ENCODE measurements at places on chromosomes 11 and 22.

DNA sequence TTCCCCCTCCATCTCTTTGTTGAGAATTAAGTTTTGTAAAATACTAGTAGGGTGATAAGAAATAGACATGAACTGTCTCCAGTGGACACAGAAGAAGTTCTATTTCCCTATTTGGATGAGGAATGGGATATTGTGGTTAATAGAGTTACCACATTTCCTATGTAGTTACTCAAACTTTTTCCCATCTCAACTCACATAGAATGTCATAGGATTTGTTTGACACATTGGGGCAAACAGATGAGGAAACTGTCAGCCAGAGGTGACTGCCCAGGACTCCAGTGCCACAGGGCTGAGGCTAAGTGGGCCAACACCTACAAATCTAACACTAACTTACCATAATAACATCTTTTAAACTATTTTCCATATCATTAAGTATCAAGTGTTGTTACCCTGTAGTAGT, 58.3 kb downstream of the CCDC83 start:
- DNase-seq = no peak

GRCh38 chr22:27545085-27545484, 256.5 kb downstream of the MN1 start:
- no peak for DNase-seq

DNA sequence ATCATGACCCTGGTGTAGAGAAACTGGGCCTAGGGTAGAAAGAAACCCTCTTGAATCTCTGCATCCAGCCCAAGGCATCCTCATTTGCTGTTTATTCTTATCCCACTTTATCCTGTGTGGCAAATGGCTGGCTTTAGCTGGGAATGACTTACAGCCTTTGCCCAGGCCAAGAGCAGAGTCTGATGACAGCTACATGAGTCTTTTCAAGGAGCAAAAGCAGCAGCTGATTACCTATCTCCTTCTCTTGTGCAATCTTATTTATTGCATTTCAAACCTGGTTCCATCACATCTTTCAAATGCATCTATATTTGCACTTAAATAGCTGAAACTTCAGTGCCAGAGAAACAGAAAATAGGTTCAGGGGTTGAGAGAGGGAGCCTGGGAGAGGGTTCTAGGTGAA, 26.1 kb downstream of the SYT13 start:
- no peak for DNase-seq

- DNase-seq = no peak
These were observed 160.3 kb upstream of the TMEM45B start for GRCh38 chr11:129655247-129655832.

GRCh38 chr11:105208019-105208418, 68.5 kb upstream of the CARD18 start:
- DNase-seq = no peak

GRCh38 chr22:46878191-46878948, 115.9 kb downstream of the TBC1D22A start:
- peak; percentile 9 for DNase-seq

DNA sequence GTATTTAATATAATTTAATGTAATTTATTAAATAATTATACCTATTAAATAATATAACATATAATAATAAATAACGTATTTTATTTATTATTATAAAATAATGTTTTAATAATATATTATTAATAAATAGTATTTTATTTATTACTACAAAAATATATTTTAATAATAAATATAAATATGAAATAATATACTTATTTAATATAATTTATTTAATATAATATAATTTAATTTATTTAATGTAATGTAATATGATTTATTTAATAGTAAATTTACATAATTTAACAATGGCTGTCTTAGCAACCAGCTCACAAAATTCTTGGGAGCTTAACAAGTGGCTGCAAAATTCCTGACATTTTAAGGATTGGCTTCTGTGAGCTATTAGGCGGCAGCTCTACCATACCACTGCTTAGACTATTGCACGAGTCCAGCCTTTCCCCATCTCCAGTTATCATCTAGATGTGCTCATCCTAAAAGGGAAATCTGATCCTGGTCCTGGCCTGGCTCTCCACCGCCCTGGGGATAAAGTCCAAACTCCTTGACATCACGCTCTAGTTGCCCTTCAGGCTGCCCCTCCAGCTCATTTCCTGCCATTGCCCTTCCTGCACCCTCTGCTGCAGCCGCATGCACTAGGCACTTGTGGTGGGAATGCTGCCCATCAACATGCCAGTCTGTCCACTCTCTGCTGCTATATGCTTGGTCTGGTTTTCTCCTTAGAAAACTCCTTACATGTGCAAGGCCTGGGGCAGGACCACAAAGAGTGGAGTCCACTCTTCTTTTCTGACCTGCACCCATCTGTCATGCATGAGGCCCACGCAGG, 9.8 kb downstream of the MMP20 start:
- peak; percentile 5 for DNase-seq

GRCh38 chr11:76656050-76656531, 14.5 kb downstream of the LRRC32 start:
- no peak for DNase-seq

GRCh38 chr11:18836417-18836816, 44.8 kb upstream of the PTPN5 start:
- DNase-seq = no peak

DNA sequence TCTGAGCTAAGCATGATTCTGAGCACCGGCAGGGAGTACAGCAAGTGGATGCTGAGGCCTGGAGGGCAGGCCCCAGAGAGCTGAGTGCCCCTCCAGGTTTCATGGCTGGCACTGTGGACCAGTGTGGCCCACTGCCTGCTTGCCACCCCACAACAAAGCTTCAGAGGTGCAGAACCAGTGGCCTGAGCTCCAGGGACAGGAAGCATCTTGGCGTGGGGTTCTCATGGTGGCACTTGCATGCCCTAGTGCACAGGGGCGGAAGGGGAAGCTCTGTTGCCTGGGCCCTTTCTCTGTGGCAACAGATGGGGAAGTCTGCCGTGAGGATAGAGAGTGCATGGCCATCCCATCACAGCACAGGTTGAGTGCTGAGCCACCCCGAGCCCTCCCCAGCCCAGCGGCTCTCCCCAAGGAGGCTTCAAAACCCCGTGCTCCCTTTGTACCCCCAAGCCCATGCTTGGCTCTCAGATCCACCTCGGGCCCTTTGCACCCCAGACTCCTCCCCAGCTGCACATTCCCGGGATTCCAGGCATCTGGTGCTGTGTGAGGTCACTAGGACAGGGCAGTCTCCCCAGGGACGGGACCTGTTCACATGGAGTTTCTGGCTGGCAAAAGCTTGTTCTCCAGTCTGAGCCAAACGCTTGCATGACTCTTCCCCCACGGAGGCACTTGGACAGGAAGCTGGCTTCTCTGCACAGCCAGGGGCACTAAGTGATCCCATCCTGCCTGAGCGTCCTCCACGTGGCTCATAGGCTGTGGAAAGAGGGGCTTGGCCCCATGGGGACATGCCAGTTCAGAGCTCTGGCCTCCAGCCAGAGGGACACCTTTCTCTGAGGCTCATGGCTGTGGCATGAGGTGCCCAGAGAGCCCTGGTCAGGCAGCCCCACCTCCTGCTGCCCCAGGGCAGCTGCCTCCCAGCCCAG, 4.2 kb downstream of the SLC25A1 start:
- DNase-seq = peak; percentile 68

- DNase-seq = no peak
These were observed 30.3 kb upstream of the PRR5 start for GRCh38 chr22:44671742-44672141.

GRCh38 chr11:64180891-64181290, 5.1 kb upstream of the STIP1 start:
- no peak for DNase-seq

DNA sequence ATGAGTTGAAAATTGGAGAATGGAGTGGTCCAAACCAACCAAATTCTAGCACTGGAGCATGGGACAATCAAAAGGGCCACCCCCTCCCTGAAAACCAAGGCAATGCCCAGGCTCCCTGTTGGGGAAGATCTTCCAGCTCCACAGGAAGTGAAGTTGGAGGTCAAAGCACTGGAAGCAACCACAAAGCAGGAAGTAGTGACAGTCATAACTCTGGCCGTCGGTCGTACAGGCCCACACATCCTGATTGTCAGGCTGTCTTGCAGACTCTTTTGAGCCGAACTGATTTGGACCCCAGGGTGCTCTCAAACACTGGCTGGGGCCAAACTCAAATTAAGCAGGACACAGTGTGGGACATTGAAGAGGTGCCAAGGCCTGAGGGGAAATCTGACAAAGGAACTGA, 80.5 kb upstream of the ADSL start:
- DNase-seq = no peak

- DNase-seq = no peak
These were observed 35.4 kb downstream of the CD82 start for GRCh38 chr11:44600839-44601383.

GRCh38 chr11:10414181-10414580, 40.9 kb upstream of the AMPD3 start:
- DNase-seq = no peak

GRCh38 chr11:6129635-6130034, 22.2 kb downstream of the OR56B4 start:
- no peak for DNase-seq

GRCh38 chr11:85903406-85903805, 48.2 kb downstream of the CCDC83 start:
- no peak for DNase-seq

GRCh38 chr22:23053912-23054530, 16.3 kb upstream of the GNAZ start:
- no peak for DNase-seq

DNA sequence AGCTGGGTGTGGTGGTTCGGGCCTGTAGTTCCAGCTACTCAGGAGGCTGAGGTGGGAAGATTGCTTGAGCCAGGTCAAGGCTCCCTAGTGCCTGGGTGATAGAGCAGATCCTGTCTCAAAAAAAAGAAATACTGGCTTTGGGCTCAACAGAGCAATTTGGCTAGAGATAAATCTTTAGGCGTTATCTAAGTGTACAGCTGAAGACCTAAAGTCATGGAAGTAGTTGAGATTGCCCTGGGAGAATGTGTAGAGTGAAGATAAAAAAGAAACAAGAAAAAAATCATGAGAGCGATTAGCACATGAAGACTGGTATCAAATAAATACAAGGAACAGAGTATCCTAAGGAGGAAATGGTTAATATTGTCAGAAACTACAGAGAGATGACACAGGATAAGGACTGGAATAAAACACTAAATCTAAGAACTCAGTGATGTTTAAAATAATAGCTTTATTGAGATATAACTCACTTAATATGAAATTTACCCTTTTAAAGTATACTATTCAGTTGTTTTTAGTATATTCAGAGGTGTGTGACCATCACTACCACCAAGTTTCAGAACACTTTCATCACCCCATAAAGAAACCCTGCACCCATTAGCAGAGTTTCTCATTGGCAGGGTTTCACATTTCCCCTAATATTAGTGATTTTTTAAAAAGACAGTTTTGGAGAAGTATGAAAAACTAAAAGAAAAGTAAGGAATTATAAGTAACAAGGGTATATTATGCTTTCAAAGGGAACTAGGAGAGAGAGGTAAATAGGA, 20.7 kb downstream of the PIK3C2A start:
- DNase-seq = no peak

GRCh38 chr11:3166268-3167142, 1.4 kb upstream of the OSBPL5 start:
- DNase-seq = no peak

DNA sequence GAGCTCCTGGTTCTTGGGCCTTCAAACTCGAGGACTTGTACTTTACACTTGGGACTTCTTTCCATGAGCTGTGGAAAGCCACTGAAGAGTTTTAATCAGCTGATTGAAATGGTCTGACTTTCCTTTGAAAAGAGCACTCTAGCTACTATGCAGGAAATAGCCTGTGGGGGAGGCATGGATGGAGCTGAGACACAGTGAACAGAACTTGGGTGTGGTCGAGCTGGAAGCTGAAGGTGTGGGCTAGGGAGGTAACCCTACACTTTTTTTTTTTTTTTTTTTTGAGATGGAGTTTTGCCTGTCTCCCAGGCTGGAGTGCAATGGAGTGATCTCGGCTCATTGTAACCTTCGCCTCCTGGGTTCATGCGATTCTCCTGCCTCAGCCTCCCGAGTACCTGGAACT, 17.5 kb upstream of the CAPRIN1 start:
- no peak for DNase-seq

- no peak for DNase-seq
These were observed 723 bp downstream of the CCDC89 start for GRCh38 chr11:85685125-85685819.

GRCh38 chr11:57444362-57445121, 15.8 kb upstream of the RTN4RL2 start:
- no peak for DNase-seq

DNA sequence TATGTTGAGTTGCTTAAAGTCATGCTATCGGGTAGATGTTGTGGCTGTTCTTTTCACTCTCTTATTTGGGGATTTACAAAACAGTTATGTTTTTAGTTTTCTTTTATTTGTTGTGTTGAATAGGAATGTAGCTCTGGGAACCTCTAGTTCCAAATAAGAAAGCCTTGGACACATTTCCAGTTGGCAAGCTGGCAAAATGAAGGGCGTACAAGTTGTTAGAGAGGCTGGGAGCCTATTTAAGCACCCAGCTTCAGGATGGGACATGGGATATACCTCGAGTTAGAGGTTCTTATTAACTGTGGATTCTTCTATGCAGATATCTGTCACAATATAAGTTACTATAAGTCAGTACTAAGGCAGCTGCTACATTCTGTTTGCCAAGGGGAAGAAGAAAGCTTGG, 22.8 kb downstream of the PPARA start:
- DNase-seq = no peak

GRCh38 chr11:131278472-131278871, 91.9 kb upstream of the NTM start:
- DNase-seq = no peak

DNA sequence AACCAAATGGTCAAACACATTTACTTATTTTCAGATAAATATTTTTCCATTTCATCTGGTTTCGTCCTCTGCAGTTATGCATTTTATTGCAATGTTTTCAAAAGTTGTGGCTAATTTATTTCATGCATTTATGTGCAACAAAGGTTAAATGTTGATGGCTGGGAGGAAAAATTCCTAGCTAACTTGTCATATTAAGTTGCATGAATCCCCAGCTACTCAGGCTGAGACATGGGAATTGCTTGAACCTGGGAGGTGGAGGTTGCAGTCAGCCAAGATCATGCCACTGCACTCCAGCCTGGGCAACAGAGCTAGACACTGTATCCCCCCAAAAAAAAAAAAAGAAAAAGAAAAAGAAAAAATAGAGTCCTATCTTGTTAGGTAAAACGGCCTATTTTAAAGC, 1862.4 kb upstream of the RAG2 start:
- DNase-seq = peak; percentile 68

DNA sequence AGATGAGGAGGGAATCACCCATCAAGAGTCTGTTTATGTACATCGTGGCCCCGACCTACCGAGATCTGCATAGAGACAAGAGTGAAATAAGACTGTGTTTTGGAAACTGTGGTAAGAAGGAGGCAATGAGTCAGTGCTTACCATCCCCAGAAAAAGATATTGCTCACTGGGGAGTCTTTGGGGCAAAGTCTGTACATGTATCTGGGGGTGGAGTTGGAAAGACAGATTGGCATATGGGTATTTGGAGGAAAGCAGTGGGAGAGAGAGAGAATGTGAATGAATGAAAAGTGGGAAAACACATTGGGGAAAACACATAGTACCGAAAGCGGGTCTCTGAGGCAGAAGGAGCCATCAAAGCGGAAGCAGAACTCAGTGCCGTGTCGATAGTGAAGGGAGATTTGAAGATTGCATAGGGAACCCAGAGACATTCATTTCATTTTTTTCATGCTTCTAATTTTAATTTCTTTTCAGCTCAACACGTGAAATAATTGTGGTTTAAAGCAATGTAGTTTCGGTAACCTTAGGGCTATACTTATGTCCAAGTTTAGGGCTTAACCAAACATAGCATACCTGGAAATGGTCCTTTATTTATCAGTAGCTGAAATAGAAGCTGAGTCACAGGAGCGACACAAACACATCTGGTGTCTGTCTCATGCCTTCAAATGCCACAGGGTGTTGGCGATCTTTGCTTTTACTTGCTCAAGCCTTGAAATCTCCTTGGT, 98.6 kb upstream of the CD44 start:
- peak; percentile 85 for DNase-seq

- peak; percentile 40 for DNase-seq
These were observed 138.7 kb upstream of the E2F8 start for GRCh38 chr11:19379465-19379864.

Data from fibroblast of skin of right biceps (primary cell).